ENCODE measurements at places on chromosomes 16 and 17.

DNA sequence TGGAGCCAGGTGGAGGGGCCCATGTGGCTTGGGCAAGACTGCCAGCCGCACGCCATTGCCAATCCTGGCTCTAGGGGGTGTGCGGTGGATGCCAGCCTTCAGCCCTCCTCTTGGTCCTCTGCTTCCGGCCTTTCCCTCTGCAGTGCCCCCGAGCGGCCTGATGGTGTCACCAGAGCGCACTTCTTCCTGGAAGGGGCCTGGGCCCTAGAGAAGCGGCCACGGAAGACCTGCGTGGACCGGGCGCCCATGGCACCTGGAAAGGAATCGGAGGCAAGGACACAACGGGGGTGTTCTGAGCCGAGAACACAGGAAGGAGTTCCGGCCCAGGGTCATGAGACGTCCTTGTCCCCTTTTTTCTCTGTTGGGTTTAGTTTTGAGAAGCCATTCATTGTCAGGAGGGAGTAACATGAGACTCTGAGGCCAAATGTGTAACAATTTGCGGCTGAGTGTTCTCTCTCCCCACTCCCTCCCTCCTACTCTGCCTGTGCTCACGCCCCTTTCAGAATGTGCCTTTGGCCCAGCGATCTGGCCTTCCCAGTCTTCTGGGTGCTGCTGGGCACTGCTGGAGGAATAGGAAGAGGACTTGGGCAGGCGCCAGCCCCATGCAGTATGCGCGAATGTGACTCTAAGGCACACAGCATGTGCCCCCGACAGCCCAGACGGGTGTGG lies 92.8 kb downstream of the IRX3 start:
- no peak for DNase-seq

DNA sequence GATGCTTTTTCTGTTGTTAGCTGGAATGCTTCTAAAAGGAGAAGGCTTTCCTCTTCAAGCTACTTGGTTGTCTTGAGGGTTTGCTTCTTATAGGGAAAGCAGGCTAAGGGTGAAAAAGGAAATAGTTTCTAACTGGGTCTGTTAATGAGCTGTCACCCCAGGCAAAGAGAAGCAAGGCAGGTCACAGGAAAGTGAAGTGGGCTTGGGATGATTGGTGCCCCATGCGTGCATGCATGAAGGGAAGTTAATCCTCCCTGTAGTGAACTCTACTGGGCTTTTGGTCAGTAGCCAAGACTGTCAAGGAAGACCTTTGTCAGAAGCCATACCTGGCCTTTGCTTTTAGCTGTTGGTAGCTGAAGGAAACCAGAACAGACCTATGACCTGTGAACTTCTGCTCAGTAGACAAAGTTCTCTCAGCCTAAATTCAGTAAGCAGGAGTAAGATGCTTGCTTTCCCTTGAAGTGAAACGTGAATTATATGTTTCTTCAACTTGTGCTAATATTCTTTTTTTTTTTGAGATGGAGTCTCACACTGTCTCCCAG lies 16.5 kb downstream of the TENT4B start:
- DNase-seq: no peak

DNA sequence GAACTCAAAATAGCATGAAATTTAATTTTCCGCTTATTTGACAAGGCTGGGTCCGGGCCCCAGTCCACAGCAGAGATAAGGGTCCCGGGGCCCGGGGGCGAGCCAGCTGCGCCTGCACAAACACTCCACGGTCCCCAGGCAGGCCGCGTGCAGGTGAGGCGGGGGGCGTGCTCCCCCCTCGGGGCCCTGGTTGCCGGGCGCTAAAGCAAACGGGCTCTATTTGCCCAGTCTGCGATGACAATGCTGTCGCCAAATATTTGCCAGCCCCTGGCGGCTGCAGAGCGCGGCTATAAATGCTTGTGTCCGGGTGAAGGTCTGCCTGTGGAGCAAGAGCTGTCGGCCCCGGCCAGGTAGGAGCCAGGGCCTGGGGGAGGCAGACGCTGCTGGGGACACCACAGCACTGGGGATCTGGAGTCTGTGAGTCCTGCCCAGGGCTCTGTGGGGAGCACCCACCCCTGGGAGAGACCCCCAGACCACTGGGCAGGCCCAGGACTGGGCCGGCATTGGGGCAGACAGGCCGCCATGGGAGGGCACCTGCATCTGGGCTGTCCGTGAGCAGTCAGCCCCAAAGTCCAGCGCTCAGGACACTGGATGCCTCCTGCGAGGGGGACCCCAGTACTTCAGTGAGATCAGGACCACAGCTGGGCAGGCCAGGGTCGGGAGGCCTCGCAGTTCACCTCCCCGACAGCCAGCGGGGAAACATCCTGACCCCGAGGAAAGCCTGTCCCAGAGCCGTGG lies at the start of gene PERCC1:
Gene PERCC1 (plus strand): TSS at position 320 of the 738 bp plus-strand sequence. CDS start 1,516 bp downstream, outside the sequence.
- DNase-seq: no peak

- DNase-seq: no peak
These were observed 35.0 kb downstream of the USP32 start for GRCh38 chr17:60356940-60357339.

GRCh38 chr17:21035406-21035805 lies 7.4 kb downstream of the USP22 start:
- no peak for DNase-seq

Data from effector memory CD4-positive, alpha-beta T cell (primary cell).